ENCODE measurements at places on chromosomes 1 and 21.

DNA sequence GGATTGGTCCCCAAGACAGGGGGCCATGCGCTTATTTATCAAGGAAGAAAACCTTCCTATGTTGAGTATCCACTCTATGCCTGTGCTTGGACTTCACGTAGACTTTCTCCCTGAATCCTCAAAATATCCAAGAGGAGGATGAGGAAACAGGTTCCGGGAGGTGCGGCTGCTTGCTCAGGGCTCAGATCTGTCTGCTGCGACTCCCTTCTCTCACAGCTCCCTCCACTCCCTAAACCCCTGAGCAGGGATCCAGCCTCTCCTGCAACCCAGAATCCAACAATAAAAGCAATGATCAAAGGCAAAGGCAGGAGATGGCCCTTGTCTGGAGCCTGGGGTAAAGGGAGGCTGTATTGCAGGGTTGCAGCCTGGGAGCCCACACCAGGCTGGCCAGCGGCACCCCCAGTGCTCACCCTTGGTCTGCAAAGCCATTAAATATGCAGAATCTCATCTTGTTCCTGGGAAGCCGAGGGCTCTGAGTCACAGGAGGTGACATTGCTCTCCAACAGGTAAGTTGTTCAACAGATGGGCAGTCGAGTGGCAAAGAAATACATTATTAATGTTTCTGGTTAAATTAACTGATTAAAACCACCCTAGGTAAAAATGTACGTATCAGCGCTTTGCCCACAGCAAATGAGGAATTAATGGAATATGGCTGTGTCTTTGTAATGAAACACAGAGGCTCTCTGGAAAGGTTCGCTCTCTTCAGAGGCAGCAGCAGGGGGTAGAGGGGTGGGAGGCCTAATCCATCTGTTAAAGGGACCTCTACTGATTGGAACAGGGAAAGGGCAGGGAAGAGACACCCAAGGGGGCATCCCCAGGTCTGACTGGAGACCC, 111.5 kb downstream of the GRIK3 start:
- no peaks in the 10 kb centered on the region for H3K36me3 ChIP-seq
- no peaks in the 10 kb centered on the region for H3K4me1 ChIP-seq
- no peak overlapping the region for H3K27ac ChIP-seq
- no peak overlapping the region for H3K4me3 ChIP-seq
- H3K27me3 ChIP-seq: no peaks in the 10 kb centered on the region

GRCh38 chr1:15573477-15573876, 11.4 kb downstream of the AGMAT start:
- peaks cover 3% of the 10 kb centered on the region for H3K4me1 ChIP-seq
- H3K27ac ChIP-seq: no peak overlapping the region
- peaks cover 26% of the 10 kb centered on the region for H3K36me3 ChIP-seq
- no peak for DNase-seq

DNA sequence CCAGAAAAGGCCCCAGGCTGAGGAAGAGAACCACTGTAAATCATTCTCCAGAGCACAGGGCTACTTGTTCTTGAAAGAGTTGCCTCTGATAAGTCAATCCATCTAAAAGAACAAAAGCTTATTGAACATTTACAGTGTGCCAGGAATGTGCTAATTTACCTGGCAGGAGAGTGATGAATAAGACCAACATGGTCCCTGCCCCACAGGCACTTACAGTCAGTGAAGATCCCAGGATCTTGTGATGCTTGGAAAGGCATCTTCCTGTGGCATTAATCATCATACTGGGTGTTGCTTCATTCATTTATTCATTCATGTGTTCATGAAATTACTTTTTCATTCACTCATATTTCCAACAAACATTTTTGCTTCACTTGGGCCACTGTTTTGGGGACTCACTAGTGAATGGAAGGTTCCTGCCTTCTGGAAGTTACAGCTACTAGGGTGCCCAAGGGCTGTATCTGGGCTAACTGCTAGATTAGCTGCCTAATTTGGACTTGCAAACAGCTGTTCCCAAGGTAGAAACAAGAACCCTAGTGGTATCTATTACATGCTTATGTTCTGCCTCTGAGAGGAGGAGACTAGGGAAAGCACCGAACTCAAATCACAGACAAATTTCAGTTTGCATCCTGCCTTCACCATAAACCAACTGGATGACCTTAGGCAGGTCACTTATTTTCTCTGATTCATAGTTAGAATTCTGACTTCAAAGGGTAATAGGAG, 133.5 kb downstream of the CLIC6 start:
- H3K36me3 ChIP-seq: peaks cover 59% of the 10 kb centered on the region
- H3K4me3 ChIP-seq: no peak overlapping the region
- H3K27ac ChIP-seq: no peak overlapping the region
- no peaks in the 10 kb centered on the region for H3K4me1 ChIP-seq
- DNase-seq: no peak
- H3K27me3 ChIP-seq: no peaks in the 10 kb centered on the region

DNA sequence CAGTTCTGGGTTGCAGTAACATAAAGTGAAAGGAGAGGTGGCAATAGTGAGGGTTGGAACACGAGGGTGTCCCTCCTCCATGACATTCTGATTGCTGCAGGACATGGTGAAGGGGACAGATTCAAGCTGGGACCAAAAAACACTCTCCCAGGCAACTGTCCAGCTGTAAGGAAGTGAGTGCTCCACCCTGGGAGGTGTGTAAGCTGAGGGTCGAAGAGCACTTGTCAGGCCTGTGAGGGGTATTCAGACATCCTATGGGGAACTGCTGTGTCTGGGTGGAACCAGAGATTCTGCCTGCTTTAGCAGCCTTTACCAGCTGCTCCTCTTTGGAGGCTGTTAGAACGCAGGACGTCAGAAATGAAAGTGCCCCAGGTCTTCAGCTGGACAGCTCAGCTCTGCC, 212.1 kb downstream of the TRABD2B start:
- DNase-seq: no peak
- H3K4me1 ChIP-seq: no peaks in the 10 kb centered on the region
- no peak overlapping the region for H3K27ac ChIP-seq

DNA sequence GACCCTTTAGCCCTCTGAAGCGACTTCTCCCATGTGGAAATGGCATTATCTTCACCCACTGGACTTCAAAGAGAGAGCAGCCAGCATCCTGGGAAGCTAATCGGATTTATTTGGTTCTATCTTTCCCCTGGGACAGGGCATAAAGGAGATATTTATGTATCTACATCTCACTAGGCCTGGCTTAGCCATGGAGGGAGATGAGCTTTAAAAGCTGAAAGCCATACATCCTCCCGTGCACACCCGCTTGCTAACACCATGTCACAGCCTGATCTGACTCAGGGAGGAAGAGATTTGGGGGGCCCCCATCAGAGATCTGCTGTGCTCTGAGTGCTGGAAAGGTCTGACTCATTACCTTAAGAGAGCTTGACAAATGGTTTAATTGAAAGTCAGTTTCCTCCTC, 155.9 kb downstream of the PLXNA2 start:
- H3K27ac ChIP-seq: no peak overlapping the region
- no peak overlapping the region for H3K4me3 ChIP-seq
- peaks cover 54% of the 10 kb centered on the region for H3K27me3 ChIP-seq
- H3K36me3 ChIP-seq: no peaks in the 10 kb centered on the region
